ENCODE measurements at places on chromosomes 12 and 14.

DNA sequence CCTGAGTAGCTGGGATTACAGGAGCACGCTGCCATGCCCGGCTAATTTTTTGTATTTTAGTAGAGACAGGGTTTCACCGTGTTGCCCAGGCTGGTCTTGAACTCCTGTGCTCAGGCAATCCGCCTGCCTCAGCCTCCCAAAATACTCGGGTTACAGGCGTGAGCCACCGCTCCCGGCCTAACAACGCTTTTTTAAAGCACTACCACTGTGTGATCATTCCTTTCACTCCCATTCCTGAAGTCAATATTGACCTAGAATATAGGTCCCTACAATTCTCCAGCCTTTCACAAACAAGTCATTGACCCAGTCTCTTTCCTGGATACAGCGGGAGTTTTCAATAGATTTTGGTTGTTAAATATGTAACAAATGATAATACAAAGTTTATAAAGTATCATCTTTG is 62.8 kb downstream of the KIF21A start:
- no peaks in the 10 kb centered on the region for H3K27me3 ChIP-seq
- no peak overlapping the region for H3K4me3 ChIP-seq
- no peaks in the 10 kb centered on the region for H3K4me1 ChIP-seq
- H3K36me3 ChIP-seq: no peaks in the 10 kb centered on the region
- DNase-seq: no peak
- H3K27ac ChIP-seq: no peak overlapping the region

DNA sequence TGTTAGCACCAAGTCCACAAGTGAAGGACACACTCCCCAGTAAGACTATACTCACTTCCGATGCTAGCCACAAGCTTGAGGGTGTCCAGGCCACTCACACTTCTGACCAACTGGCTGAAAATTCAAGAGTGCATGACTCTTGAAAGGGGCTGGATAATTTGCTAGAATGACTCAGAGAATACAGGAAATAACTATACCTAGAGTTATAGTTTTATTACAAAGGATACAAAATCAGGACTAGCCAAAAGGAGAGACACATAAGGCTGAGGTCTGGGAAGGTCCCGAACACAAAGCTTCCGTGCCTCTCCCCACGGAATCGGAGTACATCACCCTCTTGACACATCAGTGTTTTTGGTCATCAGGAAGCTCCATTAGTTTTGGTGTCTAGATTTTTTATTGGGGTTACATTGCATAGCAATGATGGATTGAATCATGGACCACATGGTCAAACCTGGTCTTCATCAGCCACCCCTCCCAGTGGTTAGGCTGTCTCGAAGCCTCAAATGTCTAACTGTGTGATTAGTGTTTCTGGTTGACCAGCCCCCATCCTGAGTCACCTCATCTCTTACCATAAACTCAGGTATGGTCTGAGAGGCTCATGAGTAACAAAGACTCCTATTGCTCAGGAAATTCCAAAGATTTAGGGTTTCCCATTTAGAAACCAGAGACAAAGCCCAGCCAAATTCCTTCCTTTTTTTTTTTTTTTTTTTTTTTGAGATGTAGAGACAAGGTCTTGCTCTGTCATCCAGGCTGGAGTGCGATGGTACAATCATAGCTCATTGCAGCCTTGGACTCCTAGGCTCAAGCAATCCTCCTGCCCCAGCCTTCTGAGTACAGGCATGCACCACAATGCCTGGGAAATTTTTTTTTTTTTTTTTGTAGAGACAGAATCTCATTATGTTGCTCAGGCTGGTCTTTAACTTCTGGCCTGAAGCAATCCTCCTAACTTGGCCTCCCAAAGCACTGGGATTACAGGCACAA is 472.0 kb upstream of the TBX3 start:
- peaks cover 4% of the 10 kb centered on the region for H3K4me1 ChIP-seq
- no peaks in the 10 kb centered on the region for H3K36me3 ChIP-seq
- no peak overlapping the region for H3K27ac ChIP-seq
- DNase-seq: no peak
- H3K4me3 ChIP-seq: no peak overlapping the region

GRCh38 chr12:66717036-66717673 is 38.3 kb upstream of the GRIP1 start:
- H3K27me3 ChIP-seq: no peaks in the 10 kb centered on the region
- no peak overlapping the region for H3K4me3 ChIP-seq
- DNase-seq: peak; percentile 57
- H3K36me3 ChIP-seq: no peaks in the 10 kb centered on the region
- no peaks in the 10 kb centered on the region for H3K4me1 ChIP-seq

GRCh38 chr14:69086537-69086936 is 66.4 kb downstream of the DCAF5 start:
- H3K27me3 ChIP-seq: no peaks in the 10 kb centered on the region
- DNase-seq: no peak
- no peak overlapping the region for H3K27ac ChIP-seq
- no peak overlapping the region for H3K4me3 ChIP-seq
- peaks cover 1% of the 10 kb centered on the region for H3K4me1 ChIP-seq

DNA sequence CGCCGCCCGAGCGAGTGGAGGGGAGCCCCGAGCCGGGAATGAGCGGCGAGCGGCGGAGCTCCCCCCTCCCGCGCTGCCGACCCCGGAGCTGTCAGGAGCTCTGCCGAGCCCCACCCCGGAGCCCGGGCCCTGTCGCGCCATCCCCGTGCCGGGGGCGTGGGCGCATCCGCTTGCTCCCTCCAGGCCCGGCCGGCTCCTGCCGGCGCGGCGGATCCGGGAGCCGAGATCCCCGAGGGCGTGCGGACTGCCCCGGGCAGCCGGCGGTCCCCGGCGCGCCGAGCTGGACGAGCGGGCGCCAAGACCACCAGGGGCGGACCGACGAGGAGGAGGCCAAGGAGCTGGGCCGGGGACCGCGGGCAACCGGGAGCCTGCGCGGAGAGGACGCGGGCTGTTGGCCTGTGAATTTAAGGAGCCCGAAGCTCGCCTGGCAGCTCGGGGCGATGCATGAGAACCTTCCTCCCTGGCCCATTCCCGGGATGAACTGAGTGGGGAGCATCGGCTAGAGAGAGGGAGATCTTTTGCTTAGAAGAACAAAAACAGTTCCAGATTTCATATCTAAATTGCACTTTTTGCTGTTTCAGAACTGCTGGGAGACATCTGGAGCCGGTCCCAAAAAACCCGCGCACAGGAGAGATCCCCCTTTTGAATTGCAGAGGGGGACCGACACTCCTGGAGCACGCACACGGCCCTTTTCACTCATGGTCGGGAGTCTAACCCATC is 2.0 kb downstream of the PTHLH start:
- H3K36me3 ChIP-seq: no peaks in the 10 kb centered on the region
- peak overlapping the region; percentile 40 for H3K4me3 ChIP-seq
- H3K4me1 ChIP-seq: peaks cover 31% of the 10 kb centered on the region
- peaks cover 85% of the 10 kb centered on the region for H3K27me3 ChIP-seq
- peak; percentile 47 for DNase-seq
- no peak overlapping the region for H3K27ac ChIP-seq

DNA sequence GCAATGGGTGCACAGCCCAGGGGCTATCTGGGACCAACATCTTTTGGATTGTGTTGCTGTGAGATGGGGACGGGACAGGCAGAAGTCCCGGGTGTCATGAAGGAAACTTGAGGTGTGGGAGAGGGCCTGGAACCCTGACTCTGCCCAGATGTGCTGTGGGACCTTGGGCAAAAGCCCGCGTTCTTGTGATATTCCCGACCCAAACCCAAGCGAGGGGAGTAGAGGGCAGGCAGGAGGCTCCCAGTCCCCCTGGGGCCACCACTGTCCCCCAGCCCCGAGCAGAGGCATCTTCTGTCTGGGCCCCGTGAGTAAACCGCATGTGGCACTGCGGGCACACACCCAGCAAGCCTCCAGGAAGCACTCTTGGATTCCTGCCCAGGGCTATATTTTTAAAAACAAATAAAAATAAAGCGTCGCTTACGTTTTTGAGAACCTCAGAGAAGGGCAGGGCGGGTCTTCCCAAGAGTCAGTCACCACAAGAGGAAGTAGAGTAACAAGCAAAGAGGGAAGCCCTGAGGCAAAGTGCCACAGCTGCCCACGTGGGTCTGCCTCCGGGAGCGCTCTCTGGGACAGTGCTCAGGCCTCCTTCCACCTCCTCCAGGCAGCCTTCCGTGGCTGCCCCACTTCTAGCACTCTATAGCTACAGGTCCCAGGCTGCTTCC is 39.5 kb downstream of the BEGAIN start:
- DNase-seq: no peak
- no peak overlapping the region for H3K27ac ChIP-seq
- H3K4me3 ChIP-seq: no peak overlapping the region
- H3K36me3 ChIP-seq: peaks cover 19% of the 10 kb centered on the region
- H3K4me1 ChIP-seq: peaks cover 23% of the 10 kb centered on the region

- H3K4me3 ChIP-seq: no peak overlapping the region
- DNase-seq: no peak
- no peaks in the 10 kb centered on the region for H3K4me1 ChIP-seq
- H3K36me3 ChIP-seq: no peaks in the 10 kb centered on the region
- no peaks in the 10 kb centered on the region for H3K27me3 ChIP-seq
These were observed 358.1 kb downstream of the ADGRD1 start for GRCh38 chr12:131311764-131312163.

DNA sequence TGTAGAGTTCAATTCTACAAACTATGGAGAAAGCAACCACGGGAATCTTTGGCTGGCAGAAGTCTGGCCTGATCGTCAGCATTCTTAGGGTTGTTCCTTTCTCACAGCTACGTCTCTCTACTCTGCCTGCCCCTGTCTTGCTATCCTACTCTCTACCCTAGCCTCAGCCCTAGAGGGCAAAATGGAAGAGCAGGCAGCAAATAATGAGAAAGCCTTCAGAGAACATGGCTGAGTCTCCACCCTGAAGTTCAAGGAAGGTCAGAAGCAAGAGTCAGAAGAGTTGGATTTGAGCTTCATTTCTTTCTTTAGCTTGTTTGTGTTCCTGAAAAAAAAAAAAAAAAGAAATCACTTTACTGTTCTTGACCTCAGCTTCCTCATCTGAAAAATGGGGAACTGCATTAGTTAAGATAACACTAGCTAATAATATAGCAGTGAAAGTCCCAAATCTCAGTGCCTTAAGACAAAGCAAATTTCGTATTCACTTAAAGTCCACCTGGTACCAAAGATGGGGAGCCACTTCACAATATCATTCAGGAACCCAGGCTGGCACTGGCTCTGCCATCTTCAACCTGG is 50.2 kb upstream of the CCND2 start:
- H3K36me3 ChIP-seq: no peaks in the 10 kb centered on the region
- no peak overlapping the region for H3K4me3 ChIP-seq
- no peaks in the 10 kb centered on the region for H3K4me1 ChIP-seq

DNA sequence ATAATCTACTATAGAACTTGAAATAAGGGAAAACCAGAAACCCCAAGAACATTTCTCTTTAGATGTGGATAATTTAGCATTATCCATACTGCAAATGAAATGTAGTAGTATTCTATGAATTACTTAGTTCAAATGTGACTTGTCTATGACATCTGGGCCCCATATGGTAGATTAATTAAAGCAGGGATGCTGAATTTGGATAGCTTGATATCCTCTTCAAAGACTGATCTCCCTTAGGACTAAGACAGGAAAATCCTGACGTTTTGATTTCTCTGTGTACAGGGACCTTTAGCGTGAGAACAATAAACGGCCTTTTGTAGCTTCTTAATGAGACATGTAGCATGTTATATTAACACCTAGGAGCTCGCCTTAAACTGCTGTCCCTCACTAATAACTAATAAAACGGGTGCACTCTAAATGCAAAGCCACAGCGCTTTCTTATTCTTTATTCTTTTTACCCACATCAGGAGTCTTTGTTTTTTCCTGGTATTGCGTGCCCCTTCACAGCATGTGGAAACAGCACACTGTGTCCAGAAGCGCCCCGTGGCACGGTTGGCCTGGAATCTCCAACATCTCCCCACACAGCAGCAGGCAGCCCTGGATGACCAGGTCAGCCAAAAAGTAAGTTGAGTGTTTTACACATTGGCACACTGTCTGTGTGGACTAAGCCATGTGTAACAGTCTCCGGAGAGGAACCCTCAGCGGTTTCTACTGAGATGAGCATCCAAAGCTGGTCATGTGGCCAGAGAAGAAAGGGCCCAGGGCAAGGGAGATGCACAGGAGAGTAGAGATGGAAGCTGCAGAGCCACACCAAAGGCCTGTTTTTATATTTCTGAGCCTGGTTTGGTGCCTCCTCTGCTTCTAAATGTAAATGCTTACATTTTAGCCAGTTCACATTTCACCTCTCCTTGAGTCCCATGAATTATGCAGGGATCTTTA is 93.1 kb downstream of the SRGAP1 start:
- H3K4me3 ChIP-seq: no peak overlapping the region
- peaks cover 3% of the 10 kb centered on the region for H3K36me3 ChIP-seq
- H3K4me1 ChIP-seq: peaks cover 16% of the 10 kb centered on the region
- no peak for DNase-seq

DNA sequence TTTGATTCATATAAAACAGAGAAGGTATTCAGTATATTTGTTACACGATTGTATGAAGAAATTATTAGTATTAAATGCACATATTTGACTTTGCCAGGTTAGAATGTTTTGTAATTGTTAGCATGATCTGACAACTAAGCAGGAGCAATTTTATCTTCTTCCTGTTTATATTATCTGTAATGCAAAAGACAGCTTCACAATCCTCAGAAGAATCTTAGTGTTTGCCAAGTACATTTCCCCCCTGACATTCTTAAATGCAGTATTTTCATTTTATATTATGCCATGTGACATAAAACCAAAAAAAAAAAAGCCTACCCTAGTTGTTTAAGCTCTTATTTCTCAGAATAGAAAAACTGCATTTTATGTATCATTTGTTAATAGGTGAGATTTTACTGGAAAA is 469.4 kb downstream of the FOXG1 start:
- DNase-seq: no peak
- H3K4me1 ChIP-seq: no peaks in the 10 kb centered on the region
- H3K27ac ChIP-seq: no peak overlapping the region
- H3K27me3 ChIP-seq: peaks cover 3% of the 10 kb centered on the region

DNA sequence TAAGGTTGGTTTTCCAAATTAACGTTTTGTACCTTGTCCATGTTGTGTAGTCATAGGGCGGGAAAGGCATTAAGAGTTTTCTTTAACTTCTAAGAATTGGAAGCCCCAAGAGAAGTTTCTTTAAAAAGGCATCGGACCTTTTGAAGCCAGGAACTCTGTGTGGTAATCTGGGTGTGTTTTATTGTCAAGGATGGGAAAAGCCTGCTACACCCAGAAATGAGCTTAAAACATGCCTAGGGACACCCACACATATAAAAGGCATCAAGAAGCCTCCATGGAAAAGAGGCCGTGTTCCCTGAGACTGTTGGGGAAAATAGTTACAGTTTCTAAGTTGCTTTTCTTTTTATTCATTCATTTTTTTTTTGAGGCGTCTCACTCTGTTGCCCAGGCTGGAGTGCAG is 81.0 kb upstream of the PTHLH start:
- no peak for DNase-seq
- H3K4me1 ChIP-seq: no peaks in the 10 kb centered on the region
- no peak overlapping the region for H3K4me3 ChIP-seq
- no peak overlapping the region for H3K27ac ChIP-seq
- no peaks in the 10 kb centered on the region for H3K36me3 ChIP-seq

DNA sequence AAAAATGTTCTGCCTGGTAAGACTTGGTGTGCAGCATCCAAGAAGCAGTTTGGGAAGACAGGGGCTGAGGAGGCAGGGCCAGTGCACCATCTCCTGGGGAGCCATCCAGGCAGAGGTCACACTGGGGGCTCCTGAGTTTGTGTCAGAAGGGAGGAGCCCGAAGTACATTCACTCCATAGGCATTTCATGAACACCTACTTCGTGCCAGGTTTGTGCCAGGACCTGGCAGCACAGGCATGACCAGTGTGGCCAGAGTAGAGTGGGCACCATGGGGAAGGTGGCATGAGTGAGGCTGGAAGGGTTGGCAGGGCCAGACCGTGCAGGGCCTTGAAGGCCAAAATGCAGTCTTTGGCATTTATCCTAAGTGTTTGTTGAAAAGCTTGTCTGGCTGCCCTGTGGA is 86.5 kb upstream of the RIN3 start:
- no peaks in the 10 kb centered on the region for H3K36me3 ChIP-seq
- H3K27me3 ChIP-seq: no peaks in the 10 kb centered on the region
- no peak overlapping the region for H3K27ac ChIP-seq

GRCh38 chr12:65208964-65209654 is 39.7 kb downstream of the LEMD3 start:
- no peaks in the 10 kb centered on the region for H3K27me3 ChIP-seq
- H3K4me1 ChIP-seq: no peaks in the 10 kb centered on the region
- DNase-seq: no peak
- H3K27ac ChIP-seq: no peak overlapping the region
